ENCODE measurements at places on chromosomes 11 and 22.

DNA sequence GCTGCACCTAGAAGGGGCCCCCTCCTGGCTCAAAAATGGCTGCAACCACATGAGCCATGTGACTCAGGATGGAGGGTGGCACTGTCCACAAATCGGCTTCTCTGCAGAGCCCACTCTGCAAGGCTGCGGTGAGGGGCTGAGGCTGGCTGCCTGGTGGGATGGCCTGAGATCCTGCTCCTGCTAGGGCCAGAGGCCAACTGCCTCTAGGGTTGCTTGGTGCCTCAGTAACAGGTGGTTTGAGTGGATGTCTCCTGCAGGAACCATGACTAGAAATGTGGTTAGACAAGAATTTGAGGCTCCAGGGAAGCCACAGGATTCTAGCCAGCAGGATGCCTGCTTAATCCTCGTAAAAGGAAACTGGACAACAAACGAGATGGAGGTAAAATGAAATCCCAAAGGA, 17.1 kb downstream of the PATZ1 start:
- DNase-seq, result no peak

DNA sequence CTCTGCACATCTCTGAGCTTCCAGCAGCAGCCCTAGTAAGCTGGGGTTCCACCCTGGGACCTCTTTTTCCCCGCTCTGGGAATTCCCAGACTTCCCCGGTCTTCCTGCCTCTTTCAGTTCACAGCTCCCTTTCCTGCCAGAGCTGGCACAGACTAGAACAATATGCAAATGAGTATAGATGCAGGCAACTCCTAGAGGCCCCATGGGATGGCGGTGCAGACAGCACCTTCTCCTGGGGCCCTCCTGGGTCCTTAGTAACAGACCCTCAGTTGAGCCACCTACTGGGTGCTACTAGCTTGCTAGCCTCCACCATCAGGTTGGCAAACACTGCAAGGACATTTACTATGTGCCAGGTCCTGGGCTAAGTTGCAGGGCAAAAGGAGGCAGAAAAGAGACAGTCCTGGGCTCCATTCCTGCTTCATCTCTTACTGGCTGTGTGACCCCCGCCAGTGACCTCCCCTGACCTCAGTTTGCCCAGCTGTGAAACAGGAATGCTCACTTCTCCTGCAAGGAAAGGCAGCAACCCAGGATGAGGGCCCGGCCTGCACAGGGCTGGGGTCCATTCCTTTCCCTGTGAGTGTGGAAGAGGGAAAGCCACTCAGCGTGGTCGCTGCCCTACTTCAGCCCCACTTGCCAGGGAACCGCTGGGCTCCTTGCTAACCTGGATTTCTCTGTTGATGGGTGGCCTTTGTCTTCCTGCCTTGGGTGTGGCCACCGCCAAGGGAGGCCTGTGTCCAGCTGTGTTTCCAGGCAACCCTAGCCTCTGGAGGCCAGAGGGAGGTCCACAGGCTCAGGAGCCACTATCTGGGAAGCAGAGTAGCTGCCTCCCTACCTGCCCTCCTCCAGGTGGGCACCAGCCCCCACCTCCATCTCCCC, 7.3 kb downstream of the RELT start:
- no peak for DNase-seq

GRCh38 chr11:86548271-86548917, 124.0 kb downstream of the ME3 start:
- no peak for DNase-seq

DNA sequence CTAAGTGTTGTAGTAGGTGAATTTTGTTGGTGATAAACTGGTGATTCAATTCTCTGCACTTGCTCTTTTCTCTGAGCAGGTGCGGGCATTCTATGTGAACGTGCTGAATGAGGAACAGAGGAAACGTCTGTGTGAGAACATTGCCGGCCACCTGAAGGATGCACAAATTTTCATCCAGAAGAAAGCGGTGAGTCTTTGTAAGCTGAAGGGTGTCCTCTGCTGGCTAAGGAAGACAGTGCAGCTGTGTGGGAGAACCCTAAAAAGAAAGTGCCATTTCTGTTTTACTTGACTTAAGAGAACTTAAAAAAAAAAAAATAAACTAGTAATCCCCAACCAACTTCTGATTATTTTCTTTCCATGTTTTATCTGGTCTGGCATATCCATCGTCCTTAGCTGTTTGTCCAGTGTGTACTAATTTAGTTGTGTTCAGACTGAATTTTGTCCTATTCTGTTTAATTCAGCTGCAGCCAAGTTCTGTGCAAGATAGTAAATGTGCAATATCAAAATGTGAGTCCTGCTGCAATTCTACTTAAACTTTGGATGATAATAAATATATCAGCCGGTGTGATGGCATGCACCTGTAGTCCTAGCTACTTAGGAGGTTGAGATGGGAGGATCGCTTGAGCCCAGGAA, 29.6 kb downstream of the CAT start:
- DNase-seq, result no peak

DNA sequence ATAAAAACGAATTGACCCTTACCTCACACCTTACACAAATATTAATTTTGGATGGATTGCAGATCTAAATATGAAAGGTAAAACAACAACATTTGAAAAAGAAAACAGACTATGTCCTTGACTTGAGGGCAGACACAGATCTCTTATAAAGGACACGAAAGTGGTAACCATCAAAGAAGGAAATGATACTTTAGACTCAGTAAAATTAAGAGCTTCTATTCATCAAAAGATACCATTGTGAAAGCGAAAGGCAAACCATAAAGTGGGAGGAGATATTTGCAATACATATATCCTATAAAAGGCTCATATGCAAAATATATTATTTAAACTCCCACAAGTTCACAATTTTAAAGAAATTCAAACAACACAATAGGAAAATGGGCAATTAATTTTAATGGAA, 5.0 kb downstream of the HEPACAM start:
- no peak for DNase-seq

DNA sequence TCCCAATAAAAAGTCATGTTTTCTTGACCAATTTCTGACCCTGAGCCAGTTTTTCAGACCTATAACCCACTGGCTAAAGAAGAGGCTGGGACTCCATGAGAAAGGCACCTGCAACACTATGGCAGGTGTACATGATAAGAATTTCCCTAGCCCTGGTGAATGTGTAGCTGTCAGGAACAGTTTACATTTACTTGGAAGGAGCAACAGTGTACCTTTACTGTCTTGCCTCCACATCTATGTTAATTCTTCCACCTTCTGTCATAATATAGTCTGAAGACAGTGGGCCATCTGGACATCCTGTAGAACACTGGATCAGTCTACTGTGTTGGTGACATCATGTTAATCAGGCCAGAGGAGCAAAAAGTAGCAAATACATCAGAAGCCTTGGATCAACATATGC, 72.1 kb upstream of the CD82 start:
- DNase-seq, result no peak

DNA sequence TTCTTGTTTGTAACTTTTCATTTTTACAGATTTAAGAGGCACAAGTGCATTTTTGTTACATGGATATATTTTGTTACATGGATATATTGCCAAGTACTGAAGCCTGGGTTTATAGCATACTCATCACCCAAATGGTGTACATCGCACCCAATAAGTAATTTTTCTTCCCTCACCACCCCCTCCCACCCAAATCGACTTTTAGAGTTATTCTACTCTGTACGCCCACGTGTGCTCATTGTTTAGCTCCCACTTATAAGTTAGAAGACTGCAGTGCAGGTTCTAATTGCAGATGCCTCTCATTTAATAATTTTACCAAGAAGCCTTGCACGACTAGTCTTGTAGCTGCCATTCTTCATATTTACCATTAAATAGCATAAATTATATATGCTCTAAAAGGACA, 20.5 kb upstream of the VWA5A start:
- DNase-seq, result no peak

DNA sequence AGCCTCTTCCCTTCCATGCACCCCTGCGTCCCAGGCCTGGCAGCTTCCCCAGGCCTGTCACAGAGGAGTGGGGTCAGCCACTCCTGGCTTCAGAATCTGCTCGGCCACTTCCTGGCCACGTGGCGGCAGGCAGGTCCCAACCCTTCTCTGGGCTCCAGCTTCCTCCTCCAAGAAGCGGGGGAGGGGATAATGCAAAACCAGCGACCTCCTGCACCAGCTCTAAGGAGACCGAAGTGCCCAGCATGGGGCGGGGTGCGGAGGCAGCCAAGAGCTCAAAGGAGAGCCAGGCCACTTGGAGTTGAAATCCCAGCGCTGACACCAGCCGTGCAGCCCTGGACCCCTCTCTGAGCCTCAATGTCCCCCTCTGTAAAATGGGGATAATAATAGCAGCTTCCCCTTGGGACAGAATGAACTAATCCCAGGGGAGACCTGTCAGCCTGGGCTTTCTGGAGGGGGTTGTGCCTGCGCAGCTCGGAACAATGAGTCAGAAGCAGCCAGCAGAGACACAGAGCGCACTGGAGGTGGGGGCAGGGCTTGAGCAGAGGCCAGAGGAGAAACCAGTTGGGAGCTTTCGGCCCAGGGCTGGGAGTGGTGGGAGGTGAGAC, 22.8 kb upstream of the PICK1 start:
- no peak for DNase-seq

Data from SW 1271 (cell line).